ENCODE measurements at places on chromosomes 1 and 21.

- no peaks in the 10 kb centered on the region for H3K4me1 ChIP-seq
- no peaks in the 10 kb centered on the region for H3K27me3 ChIP-seq
- DNase-seq = no peak
These were observed 235.5 kb upstream of the RRP15 start for GRCh38 chr1:218049641-218050040.

DNA sequence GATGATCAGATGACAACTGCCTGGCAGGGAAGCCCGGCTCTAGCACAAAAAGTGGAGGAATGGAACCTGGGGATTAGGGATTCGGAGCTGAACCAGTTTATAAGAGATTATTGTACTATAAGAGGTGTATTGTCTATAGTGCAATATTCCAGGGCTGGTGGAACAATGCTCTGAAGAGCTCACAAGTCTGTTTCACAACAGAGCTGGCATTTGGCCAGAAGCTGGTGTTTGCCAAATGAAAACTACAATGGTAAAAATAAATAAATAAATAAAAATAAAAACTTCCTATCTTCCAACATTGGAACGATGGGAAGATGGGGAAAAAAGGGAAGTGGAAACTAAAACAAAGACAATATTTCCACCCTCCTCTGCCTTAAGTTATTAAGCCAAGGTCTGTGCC lies 73.5 kb downstream of the CHODL start:
- no peaks in the 10 kb centered on the region for H3K4me1 ChIP-seq
- H3K27me3 ChIP-seq = no peaks in the 10 kb centered on the region
- no peak for DNase-seq
- no peak overlapping the region for H3K4me3 ChIP-seq
- H3K36me3 ChIP-seq = no peaks in the 10 kb centered on the region

GRCh38 chr1:12206792-12207424 lies 22.9 kb upstream of the VPS13D start:
- peaks cover 47% of the 10 kb centered on the region for H3K4me1 ChIP-seq
- H3K4me3 ChIP-seq = no peak overlapping the region
- DNase-seq = no peak
- no peak overlapping the region for H3K27ac ChIP-seq

DNA sequence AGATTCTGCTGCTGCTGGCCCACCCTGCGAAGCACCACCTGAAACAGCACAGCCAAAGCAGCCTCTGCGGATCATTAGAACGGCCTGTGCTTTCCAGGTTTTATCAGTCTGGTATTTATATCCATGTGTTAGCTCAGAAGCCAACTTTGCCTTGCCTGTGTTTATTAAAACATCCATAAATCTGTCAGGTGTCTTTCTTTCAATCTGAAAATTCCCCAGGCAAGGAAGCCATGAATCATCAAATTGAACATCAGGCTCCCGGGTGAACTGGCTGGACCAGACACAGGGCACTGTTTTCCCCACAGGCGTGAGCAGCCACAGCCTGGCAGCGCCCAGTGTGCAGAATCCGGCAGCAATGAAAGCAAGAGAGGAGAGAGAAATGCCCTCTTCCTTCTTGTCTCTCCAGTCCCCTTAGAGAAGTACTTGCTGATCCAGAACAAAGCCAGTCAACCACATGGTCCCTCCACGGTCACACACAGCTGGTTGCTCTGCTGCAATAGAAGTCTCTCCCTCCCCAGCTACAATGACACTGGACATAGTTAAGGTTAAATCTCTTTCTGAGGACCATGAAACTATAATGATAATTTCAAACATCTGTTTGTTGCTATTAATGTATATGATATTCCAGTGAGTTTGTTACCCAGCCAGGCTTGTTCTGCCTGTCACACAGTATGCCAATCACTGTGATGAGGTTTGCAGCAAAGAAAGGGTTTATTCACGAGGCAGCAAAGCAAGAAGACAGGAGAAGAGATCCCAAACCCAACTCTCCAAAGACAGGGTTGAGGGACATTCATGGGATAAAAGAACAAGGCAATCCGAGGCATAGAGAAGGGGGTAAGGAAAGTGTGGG lies 212.1 kb upstream of the FMN2 start:
- no peak for DNase-seq
- H3K4me1 ChIP-seq = no peaks in the 10 kb centered on the region
- no peak overlapping the region for H3K4me3 ChIP-seq
- H3K27ac ChIP-seq = no peak overlapping the region

GRCh38 chr1:225820522-225821120 lies 10.7 kb downstream of the EPHX1 start:
- no peak overlapping the region for H3K4me3 ChIP-seq
- H3K27ac ChIP-seq = no peak overlapping the region
- DNase-seq = no peak
- no peaks in the 10 kb centered on the region for H3K4me1 ChIP-seq
- H3K27me3 ChIP-seq = no peaks in the 10 kb centered on the region

DNA sequence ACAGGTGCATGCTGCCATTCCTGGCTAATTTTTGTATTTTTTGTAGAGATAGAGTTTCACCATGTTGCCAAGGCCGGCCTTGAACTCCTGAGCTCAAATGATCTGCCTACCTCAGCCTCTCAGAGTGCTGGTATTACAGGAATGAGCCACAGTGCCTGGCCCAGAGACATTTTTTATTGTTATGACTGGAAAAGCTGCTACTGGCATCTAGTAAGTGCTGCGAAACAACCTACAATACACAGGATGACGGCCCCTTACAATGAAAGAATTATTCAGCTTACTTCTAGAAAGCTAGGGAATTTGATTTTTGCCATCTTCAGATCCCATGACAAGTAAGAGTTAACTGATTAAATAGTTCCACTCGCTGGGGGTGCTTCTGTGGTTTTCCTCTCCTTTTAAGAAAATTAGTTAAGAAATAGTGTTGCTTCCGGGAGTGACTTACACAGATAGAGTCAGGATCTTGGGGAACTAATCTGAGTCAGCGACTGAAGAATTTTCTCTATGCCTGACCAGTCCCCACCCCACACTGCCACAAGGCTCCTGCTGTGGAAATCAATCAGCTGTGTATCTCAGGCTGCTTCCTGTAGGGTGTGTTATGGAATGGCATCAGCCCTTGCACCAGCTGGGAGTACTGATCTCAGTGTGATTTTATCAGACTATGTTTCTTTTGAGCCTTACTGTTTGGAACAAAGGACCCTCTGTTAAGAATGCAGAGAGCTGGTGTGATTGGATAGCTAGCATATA lies 93.0 kb upstream of the BMP8A start:
- no peaks in the 10 kb centered on the region for H3K36me3 ChIP-seq
- DNase-seq = no peak
- H3K4me3 ChIP-seq = no peak overlapping the region
- H3K27ac ChIP-seq = peak overlapping the region; percentile 32
- H3K27me3 ChIP-seq = no peaks in the 10 kb centered on the region

- H3K36me3 ChIP-seq = no peaks in the 10 kb centered on the region
- H3K4me1 ChIP-seq = no peaks in the 10 kb centered on the region
- no peak overlapping the region for H3K4me3 ChIP-seq
- no peak for DNase-seq
These were observed 170.9 kb downstream of the COL11A1 start for GRCh38 chr1:102937401-102937800.

- H3K27ac ChIP-seq = peak overlapping the region; percentile 96
- H3K27me3 ChIP-seq = no peaks in the 10 kb centered on the region
- H3K4me3 ChIP-seq = peak overlapping the region; percentile 99
- no peak for DNase-seq
These were observed 703 bp downstream of the PUM1 start for GRCh38 chr1:31064718-31065309.

DNA sequence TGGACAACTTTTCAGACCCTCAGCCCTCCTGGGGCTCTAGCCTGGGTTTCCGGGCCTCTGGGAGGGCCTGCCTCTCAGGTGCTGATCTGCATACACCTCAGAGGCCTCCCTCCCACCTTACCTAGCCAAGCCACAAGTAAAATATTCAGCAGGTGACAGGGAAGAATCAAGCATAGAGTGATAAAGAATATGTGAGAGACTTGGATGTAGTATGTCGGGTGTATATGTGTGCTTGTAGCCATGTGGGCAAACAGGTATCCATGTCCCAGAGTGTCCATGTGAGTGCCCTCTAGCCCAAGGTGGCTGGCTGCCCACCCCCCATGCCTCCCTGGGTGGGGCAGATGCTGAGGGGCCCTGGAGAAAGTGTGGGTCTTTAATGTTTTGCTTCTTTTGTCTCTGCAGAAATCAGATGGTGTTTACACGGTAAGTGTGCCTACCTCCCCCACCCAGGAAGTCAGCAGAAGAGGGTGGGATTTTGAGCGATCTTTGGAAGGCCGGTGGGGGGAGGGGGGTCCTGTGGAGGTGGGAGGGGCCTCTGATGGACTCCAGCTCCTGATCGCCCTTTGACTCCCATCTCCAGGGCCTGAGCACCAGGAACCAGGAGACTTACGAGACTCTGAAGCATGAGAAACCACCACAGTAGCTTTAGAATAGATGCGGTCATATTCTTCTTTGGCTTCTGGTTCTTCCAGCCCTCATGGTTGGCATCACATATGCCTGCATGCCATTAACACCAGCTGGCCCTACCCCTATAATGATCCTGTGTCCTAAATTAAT lies 3.4 kb downstream of the FCER1G start:
- peaks cover 9% of the 10 kb centered on the region for H3K36me3 ChIP-seq
- no peaks in the 10 kb centered on the region for H3K27me3 ChIP-seq
- peaks cover 21% of the 10 kb centered on the region for H3K4me1 ChIP-seq

- H3K27ac ChIP-seq = no peak overlapping the region
- H3K36me3 ChIP-seq = no peaks in the 10 kb centered on the region
- H3K27me3 ChIP-seq = no peaks in the 10 kb centered on the region
These were observed 151.3 kb downstream of the ADGRL4 start for GRCh38 chr1:78855258-78855657.

- H3K4me3 ChIP-seq = no peak overlapping the region
- H3K27ac ChIP-seq = no peak overlapping the region
- no peaks in the 10 kb centered on the region for H3K4me1 ChIP-seq
- no peaks in the 10 kb centered on the region for H3K36me3 ChIP-seq
- DNase-seq = no peak
These were observed 115.0 kb downstream of the TTLL7 start for GRCh38 chr1:83883979-83884378.

- H3K27ac ChIP-seq = no peak overlapping the region
- DNase-seq = peak; percentile 16
- H3K4me1 ChIP-seq = no peaks in the 10 kb centered on the region
- no peaks in the 10 kb centered on the region for H3K36me3 ChIP-seq
These were observed 25.9 kb upstream of the DNAJC11 start for GRCh38 chr1:6727535-6727934.

GRCh38 chr1:244552336-244552735 lies 91.3 kb downstream of the CATSPERE start:
- no peak overlapping the region for H3K27ac ChIP-seq
- no peaks in the 10 kb centered on the region for H3K4me1 ChIP-seq
- H3K36me3 ChIP-seq = no peaks in the 10 kb centered on the region
- H3K27me3 ChIP-seq = no peaks in the 10 kb centered on the region
- no peak for DNase-seq
- no peak overlapping the region for H3K4me3 ChIP-seq

DNA sequence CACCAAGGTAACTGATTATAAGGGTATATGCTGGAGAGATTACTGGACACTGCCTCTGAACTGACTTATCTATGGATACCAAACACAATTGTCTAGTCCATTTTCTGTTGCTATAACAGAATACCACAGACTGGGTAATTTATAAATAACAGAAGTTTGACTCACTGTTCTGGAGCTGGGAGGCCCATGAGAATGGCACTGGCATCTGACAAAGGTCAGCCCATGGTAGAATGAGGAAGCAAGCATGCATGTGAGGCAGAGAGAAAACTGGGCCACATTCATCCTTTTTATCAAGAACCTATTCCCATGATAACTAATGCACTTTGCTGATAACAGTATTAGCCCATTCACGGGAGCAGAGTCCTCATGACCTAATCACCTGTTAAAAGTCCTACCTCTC lies 37.4 kb downstream of the FCER1A start:
- no peak for DNase-seq
- no peak overlapping the region for H3K27ac ChIP-seq
- no peaks in the 10 kb centered on the region for H3K36me3 ChIP-seq
- H3K27me3 ChIP-seq = no peaks in the 10 kb centered on the region
- H3K4me1 ChIP-seq = no peaks in the 10 kb centered on the region

DNA sequence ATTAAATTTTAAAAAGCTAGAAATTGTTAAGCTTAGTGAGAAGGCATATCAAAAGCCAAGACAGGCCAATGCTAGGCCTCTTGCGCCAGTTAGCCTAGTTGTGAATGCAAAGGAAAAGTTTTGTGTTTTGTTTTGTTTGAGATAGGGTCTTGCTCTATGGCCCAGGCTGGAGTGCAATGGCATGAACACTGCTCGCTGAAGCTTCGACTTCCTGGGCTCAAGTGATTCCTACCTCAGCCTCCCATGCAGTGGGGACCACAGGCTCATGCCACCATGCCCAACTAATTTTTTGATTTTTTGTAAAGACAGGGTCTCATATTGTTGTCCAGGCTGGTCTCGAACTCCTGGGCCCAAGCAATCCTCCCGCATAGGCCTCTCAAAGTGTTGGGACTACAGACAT lies 40.3 kb downstream of the TRIM33 start:
- H3K4me3 ChIP-seq = no peak overlapping the region
- DNase-seq = no peak
- H3K36me3 ChIP-seq = no peaks in the 10 kb centered on the region
- H3K27ac ChIP-seq = no peak overlapping the region
- H3K4me1 ChIP-seq = peaks cover 12% of the 10 kb centered on the region

DNA sequence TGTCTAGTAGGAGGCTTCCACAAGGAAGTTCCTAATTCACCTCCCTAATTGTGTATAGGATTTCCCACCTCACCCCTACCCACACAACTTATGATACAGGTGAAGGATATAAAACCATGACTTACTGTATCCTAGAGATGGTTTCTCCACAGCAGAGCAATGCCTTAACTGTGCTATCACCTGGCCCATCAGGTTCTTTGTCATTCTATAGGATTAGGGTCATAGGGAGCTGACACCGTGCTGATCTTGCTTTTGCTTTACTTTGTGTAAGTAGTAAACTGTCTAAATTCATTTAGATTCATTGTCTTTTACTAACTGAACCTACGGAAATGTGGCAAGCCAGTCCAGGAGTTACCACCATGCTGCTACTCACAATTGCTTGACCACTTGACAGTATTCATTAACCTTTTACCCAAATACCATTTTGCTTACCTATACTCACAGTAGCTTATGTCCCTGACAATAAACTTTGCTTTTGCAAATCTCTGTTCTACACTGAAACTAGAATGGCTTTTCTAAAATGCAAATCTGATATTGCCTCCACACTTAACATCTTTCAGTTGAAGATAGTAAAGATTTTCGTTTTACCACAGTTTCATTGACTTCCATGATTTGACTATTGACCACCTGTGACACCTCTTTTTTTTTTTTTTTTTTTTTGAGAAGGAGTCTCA lies 147.6 kb downstream of the IFI44 start:
- H3K27ac ChIP-seq = no peak overlapping the region
- no peak for DNase-seq
- H3K4me1 ChIP-seq = no peaks in the 10 kb centered on the region
- H3K36me3 ChIP-seq = no peaks in the 10 kb centered on the region

Data from GM12878 (cell line).